SK-N-SH (cell line): ENCODE measurements at places on chromosomes 2 and 18. TPM values are rescaled to one million over a fixed set of nuclear protein-coding genes. Genes with fewer than 3 reads are reported as not detected.
A peak's percentile ranks its signal among the peaks of the same experiment; 100 is the strongest.

EPHA4 gene
- 0.73 and 0.90 TPM in 2 replicates for polyA plus RNA-seq

NCKAP5 gene
- 0.02 TPM in 2 replicates for polyA plus RNA-seq

HJURP gene
- polyA plus RNA-seq, result 13.2 and 16.5 TPM in 2 replicates

ANKRD29 gene
- 8.2 and 10.0 TPM in 2 replicates for polyA plus RNA-seq

SERPINB4 gene
- polyA plus RNA-seq, result 0.06 TPM in 1 of 2 replicates, not detected in the other

ANKRD30B gene
- not detected in 2 replicates for polyA plus RNA-seq

OTOS gene
- polyA plus RNA-seq, result not detected in 2 replicates

PDE11A gene
- polyA plus RNA-seq, result 0.10 and 0.18 TPM in 2 replicates

MC2R gene
- polyA plus RNA-seq, result not detected in 2 replicates

RASGRP3 gene
- 72.5 and 152 TPM in 2 replicates for polyA plus RNA-seq

GNLY gene
- not detected in 2 replicates for polyA plus RNA-seq

SGPP2 gene
- polyA plus RNA-seq, result 0.03 TPM in 2 replicates

GRCh38 chr18:41940506-41941215, 14.4 kb upstream of the PIK3C3 start:
- DNase-seq, result no peak

- no peak for DNase-seq
Observed at GRCh38 chr2:61675204-61675603, 137.0 kb upstream of the XPO1 start.

DNA sequence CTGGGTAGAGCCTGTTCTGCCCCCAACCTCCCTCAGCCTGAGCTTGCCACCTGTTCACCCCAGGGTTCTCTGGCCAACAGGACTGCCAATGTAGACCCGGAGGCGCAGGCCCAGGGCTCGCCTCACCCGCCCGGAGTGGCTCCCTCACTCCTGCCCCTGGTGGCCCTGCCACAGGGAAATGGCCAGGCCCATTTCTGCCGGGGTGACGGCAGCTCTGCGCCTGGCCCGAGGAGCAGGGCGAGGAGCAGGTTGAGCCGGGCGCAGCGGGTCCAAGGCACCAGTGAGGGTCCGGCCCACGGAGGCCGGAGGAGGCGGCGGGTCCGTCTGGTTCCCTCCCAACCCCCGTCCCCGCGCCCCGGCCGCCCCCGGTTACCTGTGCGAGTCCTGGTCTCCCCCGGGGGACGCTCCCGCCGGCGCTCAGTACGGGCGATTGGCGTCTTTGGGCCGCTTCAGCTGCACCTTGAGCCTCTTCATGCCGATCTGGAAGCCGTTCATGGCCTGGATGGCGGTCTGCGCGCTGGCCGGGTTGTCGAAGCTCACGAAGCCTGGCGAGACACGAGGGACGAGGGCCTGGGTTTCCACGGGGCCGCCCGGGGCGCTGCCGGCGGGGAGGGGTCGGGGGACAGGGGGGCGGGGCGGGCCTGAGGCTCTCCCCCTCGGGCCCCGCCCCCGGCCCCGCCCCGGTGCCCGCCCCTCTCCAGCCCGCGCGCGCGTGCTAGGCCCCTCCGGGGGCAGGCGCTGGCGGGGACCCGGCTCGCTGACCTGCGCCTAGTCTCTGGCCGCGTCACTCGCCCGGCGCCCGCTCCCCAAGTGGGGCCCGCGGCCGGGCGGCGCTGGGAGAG, 312.0 kb downstream of the CELF4 start:
- peak; percentile 83 for DNase-seq

DNA sequence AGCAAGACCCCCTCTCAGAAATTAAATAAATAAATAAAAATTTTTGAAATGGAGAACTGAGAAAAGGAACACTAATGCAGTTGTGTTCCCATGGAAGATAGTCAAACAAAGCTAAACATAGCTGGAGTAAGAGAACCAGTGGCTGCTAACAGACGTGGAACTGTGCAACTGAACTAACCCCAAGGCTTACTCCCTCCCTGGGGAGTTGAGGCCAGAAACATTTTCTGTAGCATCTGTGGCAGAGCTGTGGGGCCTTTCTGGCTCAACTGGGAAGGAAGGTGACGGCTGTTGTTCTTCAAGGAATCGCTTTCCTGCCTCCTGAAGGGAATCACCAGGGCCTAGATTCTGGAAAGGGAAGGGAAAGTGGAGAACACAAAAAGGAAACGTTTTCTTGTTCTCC, 53.9 kb upstream of the B3GNT2 start:
- no peak for DNase-seq

GRCh38 chr2:237393523-237393922, 20.4 kb downstream of the COL6A3 start:
- no peak for DNase-seq

GRCh38 chr18:31562726-31563125, 29.0 kb upstream of the TTR start:
- no peak for DNase-seq

GRCh38 chr2:40737180-40737579, 285.3 kb upstream of the SLC8A1 start:
- DNase-seq, result no peak

- DNase-seq, result peak; percentile 47
Observed at GRCh38 chr2:61658841-61659780, 121.0 kb upstream of the XPO1 start.

- no peak for DNase-seq
Observed at GRCh38 chr2:49351560-49351959, 197.2 kb upstream of the FSHR start.

DNA sequence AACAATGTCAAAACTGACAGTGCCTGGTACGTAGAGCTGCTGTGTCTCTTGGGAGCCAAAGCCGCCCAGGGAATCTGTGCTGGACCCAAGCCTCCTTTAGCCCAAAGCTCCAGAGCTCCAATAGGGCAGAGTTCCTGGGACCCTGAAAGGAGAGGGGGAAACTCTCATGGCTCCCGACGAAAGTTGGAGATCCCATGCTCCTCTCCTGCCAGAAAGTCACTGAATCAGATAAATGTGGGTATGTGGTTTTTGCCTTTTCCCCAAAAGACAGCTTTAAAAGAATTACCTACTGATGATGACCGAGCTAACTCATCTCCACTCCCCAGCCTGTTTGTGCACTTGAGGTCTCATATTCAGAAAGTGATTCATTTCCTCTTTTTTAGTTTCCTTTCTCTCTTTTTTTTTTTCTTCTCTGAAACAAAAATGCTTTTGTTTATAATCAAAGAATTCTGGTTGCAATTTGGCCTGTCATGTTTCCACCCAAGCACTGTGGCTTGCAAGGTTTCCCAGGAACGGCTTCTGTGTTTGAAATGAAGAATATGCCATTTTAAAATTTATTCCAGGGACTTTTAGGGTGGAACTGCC, 14.1 kb upstream of the PMAIP1 start:
- DNase-seq, result no peak

- DNase-seq, result no peak
Observed at GRCh38 chr2:81235601-81236000, 931.0 kb upstream of the LRRTM1 start.

DNA sequence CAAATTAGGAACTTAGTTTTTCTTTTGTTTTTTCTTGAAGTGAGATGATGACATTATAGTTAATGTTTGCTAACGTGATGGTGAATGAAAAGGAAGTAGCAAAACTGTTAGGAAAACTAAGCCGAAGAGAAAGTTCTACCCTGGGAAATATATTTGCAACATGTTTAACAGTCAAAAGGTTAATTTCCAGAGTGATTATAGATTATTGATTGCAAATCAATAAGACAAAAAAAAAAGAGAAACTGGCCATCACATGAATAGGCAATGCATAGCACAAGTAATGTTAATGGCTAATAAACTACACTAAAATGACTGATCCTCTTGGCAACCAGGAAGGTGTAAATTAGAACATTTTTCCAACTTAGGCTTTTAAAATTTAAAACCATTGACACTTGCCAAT, 26.0 kb upstream of the AMMECR1L start:
- no peak for DNase-seq

- DNase-seq, result no peak
Observed at GRCh38 chr2:45137966-45138695, 128.9 kb upstream of the SIX2 start.

GRCh38 chr2:37091873-37092272, 7.6 kb downstream of the GPATCH11 start:
- no peak for DNase-seq

- DNase-seq, result no peak
Observed at GRCh38 chr2:208643145-208643544, 236.6 kb downstream of the PTH2R start.

DNA sequence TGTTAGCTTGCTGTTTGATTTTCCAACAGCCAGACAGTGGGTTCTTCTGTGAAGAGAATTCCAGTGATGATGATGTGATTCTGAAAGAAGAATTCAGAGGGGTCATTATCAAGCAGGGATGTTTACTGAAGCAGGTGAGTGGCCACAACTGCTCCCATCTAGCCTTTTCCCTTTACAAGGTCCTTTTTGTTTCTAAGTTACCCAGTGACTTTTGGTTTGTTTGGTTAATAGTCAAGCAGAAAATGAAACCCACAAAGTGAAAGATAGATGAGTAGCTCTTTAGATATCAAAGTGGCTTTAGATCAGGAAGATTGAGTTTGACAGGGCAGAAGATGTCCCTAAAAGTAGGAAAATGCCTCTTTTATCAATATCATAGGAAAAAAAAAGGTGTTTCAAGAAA, 23.3 kb downstream of the PLEK start:
- DNase-seq, result no peak

DNA sequence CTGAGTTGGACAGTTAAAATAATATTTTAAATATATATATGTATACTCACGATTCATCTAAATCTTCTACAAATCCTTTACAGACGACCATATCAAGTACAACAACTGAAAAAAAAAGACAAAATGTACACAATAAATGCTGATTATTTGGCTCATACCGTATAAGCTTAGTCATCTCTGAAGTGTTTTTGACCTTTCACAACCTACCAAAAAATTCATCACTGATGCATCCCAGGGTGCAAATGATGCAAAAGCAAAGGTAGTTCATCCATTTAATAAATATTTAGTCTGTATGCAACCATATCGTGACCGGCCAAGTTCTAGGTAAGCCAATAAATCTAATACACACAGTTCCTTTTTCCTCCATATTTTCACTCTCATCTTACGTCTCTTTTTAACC, 1.1 kb downstream of the TMX3 start:
- no peak for DNase-seq

GRCh38 chr18:75923169-75923568, 495.7 kb upstream of the SMIM21 start:
- DNase-seq, result no peak

DNA sequence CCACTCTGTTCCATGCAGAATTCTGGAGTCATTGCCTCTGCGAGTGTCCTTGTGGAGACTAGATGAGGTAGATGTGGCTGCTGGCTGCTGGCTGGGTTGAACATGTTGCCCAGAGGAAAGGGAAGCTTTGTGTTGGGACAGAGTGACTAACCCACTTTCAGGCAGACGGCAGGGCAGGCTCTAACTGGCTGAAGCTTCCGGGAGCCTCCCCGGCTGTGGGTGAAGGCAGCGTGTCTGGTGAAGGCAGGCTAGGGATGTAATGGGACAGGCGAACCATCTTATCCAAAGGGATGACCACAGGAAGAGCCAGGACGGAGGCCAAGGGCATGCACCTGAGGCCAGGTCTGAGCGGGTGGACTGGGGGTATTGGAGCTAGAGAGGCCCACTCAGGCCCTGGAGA, 16.0 kb downstream of the ASPRV1 start:
- no peak for DNase-seq

GRCh38 chr2:124810132-124810531, 785.0 kb downstream of the CNTNAP5 start:
- DNase-seq, result peak; percentile 9

DNA sequence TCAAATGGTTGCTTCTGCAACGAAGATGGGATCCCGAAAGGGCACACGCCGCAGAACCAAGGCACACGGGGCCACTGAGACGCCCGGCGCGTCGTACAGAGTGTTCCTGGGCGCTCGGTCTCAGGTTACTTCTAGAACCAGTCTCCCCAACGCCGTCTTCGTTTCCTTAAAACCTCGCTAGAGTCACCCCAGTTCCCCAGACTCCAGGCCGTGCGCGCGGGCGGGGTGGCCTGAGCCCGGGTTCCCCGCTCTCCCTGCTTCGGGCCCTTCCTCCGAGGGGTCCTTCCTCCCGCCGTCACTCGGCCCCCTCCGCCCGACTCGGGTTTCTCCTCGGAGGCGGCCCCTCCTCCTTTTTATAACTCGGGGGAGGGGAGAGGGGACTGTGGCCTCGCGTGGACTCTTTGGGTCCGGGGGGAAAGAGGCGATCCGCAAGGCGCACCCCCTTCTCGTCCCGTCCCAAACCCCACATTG, 774 bp upstream of the FZD7 start:
- DNase-seq, result no peak

DNA sequence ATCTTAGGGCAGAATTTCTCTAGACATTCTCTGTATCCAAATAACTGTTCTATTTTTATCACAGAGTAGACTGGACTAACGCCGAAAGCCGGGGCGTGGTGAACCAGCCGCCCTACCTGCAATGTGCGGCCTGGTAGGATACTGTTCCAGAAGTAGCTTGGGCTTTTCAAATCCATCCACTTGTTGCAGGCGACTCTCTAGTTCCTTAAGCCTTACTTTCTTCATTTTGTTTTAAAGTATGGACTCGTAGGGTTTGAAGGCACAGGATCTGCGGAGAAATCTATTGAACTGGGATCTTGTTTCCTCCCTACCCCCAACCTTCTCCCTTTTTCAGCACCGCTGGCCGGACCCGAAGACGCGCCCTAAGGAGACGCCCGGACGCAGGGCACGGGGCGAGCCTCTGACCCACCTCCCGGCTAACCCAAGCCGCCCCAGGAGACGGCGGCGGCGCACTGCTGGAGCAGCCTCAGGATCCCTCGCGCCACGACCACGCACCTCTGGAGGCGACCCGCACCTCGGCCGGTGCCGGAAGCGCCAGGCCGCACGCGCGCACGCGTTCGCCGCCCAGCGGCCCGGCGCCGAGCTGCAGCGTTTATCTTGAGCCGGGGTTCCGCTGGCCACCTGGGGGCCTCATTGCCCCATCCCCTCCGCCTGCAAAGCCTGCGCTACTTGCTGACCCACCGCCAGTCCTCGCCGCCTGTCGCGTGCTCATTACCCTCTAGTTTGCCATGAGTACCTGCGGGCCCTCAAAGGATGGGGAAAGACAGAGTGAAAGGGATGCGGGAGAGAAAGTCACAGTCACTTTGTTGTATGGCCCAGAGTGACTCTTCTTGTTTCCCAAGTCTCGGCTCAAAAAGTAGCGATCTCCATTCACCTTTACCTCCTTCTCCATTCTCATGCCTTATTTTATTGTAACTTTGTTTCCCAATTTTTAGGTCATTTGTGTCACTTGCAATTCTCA, at the start of gene METTL5:
TSS of gene METTL5 (minus strand) at position 533 of the 961 bp plus-strand sequence. CDS start at position 225, 308 bp downstream.
- DNase-seq, result peak; percentile 95

GRCh38 chr18:10437837-10438236, 16.6 kb upstream of the APCDD1 start:
- no peak for DNase-seq

- DNase-seq, result no peak
Observed at GRCh38 chr2:219907011-219907365, 279.6 kb downstream of the SLC4A3 start.

- no peak for DNase-seq
Observed at GRCh38 chr2:223054193-223054781, 2.3 kb downstream of the KCNE4 start.
